Suppressor macrophage treated with lipopolysaccharide for 1 hour (primary cell): ENCODE measurements at places on chromosomes 16 and 17.

DNA sequence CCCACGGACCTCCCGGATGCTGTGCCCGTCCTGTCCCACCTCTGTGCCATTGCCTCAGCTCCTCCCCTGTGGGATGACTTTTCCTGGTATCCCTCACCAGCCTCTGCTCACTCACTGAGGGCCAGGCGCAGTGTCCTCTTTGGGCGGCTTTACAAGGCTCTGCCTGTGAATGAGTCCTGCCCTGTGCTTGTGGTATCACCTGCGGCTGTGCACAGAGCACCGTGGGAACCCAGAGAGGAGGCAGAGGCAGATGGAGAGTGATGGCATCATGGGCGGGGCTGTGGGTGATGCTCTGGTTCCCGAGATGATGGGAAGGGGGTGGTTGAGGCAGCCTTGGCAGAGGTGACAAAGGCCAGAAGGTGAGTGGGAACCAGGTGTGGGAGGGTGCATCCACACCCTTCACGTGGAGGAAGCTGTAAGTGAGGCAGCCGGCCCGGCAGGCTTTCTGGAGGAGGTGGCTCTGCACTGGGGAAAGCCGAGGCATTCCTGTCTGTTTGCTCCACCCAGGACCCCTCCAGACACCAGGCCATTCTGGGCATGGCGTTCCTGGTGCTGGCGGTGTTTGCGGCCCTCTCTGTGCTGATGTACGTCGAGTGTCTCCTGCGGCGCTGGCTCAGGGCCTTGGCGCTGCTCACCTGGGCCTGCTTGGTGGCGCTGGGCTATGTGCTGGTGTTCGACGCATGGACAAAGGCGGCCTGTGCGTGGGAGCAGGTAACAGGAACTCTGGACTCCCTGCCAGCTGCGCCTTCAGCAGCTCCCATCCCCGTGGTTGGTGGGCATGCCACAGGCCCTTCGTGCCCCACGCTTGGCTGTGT lies 23.8 kb downstream of the ADCY7 start:
- no peak for DNase-seq

DNA sequence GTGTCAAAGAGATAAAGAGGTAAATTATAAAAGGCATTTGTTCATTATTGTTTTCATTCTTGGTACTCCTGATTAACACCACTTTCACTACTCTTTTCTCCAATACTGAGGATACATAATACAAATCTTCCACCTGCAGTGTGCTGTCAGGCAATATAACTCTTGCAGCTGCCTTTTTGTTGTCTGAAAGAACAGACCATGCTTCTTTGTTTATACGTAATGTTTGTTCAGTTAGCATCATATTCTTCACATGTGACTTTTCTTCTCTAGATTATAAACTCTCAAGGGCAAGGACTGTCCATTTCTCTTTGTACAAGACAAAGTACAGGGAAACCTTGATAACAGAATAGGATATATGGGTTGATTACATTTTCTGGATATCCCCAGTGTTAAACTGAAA lies 14.2 kb upstream of the ABCC11 start:
- no peak for DNase-seq

GRCh38 chr17:33421933-33422332 lies 128.8 kb upstream of the ASIC2 start:
- DNase-seq: no peak

- no peak for DNase-seq
Observed at GRCh38 chr17:56982312-56982711, 4.4 kb downstream of the SCPEP1 start.

DNA sequence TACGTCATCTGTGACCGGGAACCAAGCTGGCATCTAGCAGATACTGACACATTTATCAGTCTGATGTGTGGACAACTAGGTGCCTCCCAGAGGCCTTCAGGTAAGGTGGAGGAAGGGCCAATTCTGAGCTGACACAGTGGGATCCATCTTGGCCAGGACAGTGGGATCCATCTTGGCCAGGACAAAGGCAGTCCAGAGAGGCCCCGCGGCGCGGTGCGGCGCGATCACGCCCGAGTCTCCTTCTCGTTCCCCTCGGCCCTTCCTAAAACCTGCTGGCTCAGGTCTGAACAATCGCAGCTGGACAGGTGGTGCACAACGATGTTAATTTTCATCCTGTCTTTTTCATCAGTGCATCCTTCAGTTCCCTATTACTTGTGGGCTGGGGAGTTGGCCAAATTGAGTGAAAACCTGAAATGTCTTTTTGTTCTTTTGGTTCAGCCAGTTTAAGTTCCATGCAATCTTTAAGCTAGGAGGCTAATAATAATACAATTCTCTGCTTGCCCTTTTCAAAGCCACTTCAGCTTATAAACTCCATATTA lies 486 bp upstream of the WSB1 start:
- DNase-seq: no peak

DNA sequence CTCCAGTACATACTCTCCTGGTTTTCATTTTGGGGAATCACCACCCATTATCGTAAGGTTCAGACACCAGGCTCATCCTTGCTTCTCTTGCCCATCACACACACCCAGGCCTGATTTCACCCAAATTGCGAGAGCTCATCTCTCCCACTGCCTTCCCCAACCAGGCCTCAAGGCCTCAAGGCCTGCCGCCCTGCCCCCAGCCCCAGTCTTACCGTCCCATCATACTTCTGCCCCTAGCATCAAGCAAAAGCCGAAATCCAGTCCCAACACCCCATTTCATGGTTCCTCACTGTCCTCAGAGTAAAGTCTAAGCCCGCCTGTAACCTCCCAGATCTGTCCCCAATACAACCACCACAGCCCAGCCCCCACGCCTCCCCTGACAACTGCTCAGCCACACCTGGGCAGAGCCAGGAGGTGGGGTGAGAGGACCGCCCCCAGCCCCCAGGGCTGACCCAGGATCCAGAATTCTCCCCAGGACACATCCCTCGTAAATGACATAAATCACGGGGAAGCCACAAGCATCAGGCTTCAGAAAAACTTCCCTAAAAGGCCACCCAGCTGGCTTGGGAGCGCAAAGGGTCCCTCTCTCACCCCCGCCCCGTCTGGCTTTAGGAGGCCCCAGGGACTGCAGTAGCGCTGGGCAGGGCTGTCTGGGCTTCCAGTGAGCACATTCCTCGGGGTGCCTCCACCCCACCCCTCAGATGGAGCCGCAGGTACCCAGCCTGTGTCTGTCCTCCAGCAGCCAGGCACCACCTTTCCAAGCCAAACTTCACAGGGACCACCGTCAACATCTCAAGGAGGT lies 9.6 kb upstream of the P2RX1 start:
- no peak for DNase-seq

DNA sequence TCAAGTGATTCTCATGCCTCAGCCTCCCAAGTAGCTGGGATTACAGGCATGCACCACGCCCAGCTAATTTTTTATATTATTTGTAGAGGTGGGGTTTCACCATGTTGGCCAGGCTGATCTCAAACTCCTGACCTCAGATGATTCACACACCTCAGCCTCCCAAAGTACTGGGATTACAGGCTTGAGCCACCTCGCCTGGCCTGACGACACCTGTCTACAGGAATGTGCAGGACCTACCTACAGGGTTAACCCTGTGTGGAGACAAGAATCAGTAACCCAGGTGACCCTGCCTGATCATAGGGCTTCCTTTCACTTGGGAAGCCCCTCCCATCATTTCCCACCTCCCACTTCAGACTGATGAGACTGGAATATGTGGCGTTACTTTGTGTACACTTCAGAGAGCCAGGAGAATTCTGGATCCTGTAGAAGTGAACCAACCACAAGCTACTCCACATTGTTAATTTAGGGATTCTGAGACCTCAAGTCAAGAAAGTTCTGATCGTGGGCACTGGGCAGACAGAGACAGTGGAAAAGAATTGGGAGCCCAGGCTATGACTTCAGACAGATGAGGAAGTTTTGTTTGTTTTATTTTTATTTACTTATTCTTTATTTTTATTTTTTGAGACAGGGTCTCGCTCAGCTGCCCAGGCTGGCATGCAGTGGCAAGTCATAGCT lies 5.7 kb upstream of the MILR1 start:
- no peak for DNase-seq

DNA sequence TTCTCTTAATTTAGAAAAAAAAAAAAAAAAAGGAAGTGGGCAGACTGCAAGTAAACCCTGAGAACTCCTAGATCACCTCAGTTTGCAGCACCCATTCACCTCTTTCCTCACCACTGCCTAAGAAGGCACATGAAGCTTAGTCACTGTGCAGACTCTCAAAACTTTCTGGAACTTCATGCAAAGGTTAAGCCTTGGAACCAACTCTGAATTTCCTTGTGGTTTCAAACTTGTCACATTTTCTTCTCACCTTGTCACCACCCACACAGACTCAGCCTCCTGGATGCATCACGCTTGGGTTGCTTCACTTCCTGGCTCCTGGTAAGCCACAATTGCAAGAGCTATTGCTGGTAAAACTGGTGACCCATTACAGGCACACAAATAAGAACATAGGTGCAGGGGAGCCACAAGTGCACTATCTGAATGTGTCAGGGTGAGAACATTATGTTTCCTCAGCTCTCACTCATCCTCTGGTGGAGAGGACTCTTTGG lies 15.0 kb upstream of the CPD start:
- DNase-seq: peak; percentile 24
